Activated naive CD8-positive, alpha-beta T cell treated with anti-CD3 and anti-CD28 coated beads for 36 hours (primary cell): ENCODE measurements at places on chromosomes 2 and 18. TPM values are rescaled to one million over a fixed set of nuclear protein-coding genes. Genes with fewer than 3 reads are reported as not detected.

Gene PCARE
- total RNA-seq: not detected

Gene MRO
- total RNA-seq: not detected

Gene TMEM182
- total RNA-seq: 4.5 TPM

Gene EPHA4
- 0.20 TPM for total RNA-seq

Gene PLGLB1
- total RNA-seq: 1.6 TPM

DNA sequence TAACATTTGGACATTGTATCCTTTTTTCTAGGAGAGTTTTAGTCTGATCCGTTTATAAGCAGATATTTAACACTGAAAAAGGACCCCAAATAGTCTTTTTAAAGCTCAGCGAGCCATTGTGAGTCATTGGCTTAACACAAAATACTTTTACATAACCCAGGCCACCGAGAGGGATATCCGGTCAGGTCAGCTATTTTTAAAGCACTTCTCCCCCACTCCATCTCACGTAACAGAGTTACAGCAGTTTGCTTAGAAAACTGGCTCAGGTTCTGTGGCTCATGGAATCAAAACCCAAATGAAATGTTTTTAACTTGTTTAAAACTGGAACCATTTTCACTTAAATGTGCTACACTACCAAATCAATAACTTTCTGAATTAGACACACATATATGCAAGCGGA, 23.9 kb downstream of the COL4A3 start:
- DNase-seq: no peak

DNA sequence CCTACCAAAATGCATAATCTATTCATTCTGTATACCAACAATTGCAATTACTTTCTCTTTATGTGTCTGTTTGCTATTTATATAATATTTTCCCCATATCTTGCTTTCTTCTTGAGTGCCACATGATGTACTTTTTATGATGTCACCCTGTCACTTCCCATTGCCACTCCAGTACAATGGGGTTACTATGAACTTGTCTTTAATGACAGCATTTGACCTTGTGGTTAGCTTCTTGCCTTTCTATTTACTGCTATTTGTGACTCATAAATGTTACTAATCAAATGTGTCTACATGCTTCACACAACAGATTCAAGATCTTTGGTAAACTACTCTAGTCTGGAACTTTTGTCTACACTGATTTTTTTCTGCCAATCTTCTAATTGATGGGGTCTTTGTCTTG, 486.3 kb downstream of the NR4A2 start:
- no peak for DNase-seq

- DNase-seq: no peak
Measured at GRCh38 chr18:24734058-24734457, 273.6 kb downstream of the HRH4 start.

- no peak for DNase-seq
Measured at GRCh38 chr2:151665959-151666358, 68.3 kb downstream of the NEB start.

GRCh38 chr18:3931013-3931315, 481.0 kb downstream of the TGIF1 start:
- no peak for DNase-seq

GRCh38 chr2:101145406-101145805, 5.8 kb downstream of the TBC1D8 start:
- no peak for DNase-seq

DNA sequence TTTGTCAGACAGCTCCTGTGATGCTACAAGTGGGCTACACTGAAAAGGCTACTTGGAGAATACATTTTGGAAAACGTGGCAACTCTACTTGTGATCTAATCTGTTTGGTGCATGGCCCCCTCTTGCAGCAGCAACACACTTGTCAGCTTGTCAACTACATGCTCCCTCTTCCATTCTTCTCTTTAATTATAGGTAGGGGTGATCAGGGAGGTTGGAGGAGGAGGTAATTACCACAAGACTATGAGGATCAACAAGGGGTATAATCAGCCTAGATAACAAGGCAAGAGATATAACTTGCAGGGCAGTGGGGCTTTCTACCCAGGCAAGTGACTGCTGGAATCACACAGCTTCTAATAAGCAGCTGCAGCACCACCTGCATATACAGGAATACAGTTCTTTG, 104.9 kb downstream of the ACVR1 start:
- DNase-seq: no peak

- DNase-seq: no peak
Measured at GRCh38 chr2:192043216-192043870, 151.4 kb downstream of the TMEFF2 start.
